Osteocyte (in vitro differentiated cells): ENCODE measurements at places on chromosomes 5 and 9. TPM values are rescaled to one million over a fixed set of nuclear protein-coding genes. Genes with fewer than 3 reads are reported as not detected.

IL9 gene
- total RNA-seq: not detected in 2 replicates

GRCh38 chr5:112333331-112333781, 85.7 kb downstream of the EPB41L4A start:
- DNase-seq: no peak

DNA sequence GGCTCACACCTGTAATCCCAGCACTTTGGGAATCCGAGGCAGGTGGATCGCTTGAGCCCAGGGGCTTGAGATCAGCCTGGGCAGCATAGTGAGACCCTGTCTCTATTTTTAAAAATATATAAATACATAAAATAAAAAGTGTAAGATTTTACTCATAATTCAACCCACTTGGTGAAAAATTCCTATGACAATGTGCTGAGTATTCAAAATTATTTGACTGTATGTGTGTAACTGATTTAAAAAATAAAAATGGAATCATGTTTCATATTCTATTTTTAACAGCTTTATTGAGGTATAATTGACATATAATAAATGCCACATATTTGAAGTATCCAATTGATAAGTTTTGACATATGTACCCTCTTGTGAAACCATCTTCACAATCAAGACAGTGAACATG, 22.8 kb downstream of the GM2A start:
- DNase-seq: no peak

DNA sequence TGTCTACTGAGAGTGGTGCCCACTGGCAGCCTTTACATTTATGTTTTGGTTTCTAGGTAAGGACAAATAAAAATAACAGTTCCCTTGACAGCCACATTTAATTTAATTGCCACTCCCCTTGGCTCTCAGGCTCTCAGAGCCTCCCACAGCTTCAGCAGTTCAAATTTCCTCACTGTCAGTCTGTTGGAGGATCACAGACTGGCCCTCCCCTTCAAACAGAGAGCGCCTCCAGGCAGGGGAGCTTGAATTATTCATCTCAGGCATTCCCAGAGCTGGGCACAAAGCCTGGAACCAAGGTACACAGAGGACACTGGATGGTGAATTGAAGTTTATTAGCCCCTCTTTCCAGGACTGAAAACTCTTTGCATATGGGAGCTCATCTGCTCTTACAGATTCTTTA, 407.7 kb downstream of the SPOCK1 start:
- no peak for DNase-seq
